Endothelial cell of umbilical vein (primary cell): ENCODE measurements at places on chromosomes 3 and 15. TPM values are rescaled to one million over a fixed set of nuclear protein-coding genes. Genes with fewer than 3 reads are reported as not detected.

- peak; percentile 51 for DNase-seq
Measured at GRCh38 chr15:80693682-80694610, 1.2 kb upstream of the ABHD17C start.

DNA sequence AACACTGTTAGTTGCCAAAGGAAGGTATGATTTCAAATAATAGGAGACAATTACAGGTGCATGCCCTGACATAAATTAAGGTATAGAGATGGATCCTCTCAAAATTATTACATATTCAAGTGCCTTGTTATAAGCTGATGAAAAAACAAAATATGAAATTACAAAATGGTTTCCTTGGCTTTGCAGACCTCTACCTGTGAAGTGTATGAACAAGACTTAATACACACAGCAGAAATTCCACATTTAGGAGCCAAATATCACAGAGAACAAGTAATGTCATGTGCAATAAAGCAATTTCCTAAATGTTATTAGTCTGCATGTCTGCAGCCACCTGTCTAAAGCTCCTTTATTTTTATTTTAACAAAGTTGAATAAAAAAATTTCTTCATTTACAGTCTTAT, 151.5 kb downstream of the ALCAM start:
- DNase-seq, result no peak

- DNase-seq, result no peak
Measured at GRCh38 chr15:77031376-77032050, 36.6 kb downstream of the PSTPIP1 start.

DNA sequence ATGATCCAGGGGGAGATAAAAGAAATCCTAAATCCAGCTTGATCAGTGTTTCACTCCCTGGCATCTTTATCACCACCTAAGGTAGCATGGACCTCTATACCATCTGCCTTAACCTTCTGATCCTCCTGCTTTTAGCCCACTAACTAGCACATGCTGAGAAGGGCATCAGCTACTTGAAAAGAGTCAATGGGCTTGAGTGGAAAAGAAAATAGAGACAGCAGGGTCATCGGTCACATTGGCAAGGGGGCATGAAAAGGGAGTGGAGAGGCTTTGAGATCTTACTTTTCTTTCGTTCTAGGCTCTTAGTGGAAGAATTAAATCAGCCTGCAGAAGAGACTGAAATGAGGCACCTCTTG, 239 bp upstream of the ZFYVE19 start:
- DNase-seq, result no peak

GRCh38 chr3:140388202-140388922, 289.5 kb upstream of the TRIM42 start:
- no peak for DNase-seq

GRCh38 chr3:25133588-25133987, 294.5 kb upstream of the RARB start:
- no peak for DNase-seq

DNA sequence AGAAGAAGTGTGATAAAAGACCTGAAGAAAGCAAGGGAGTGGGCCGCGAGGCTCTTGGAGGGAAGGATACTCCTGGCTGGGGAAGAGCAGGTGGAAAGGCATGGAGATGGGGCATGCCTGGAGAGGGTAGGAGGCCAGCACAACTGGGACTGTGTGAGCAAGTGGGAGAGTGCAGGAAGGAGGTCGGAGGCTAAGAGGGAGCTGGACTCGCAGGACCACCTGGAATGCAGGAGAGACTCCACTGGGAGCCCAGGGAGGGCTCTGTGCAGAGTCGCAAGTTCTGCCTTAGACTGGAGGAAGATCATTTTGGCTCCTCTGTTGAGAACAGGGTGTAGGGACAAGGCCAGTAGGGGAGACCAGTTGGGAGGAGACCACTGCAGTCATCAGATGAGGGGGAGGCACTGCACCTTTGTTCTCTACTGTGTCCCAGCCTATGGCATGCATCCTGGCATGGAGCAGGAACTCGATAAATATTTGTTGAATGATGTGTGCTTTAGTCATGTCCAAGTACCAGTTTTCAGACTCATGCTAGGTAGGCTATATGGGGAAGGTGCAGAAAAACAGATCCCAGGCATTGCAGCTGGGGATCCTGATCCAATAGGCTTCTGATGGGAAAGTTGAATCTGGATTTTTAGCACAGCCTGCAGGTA, 13.7 kb downstream of the FAM107A start:
- no peak for DNase-seq

DNA sequence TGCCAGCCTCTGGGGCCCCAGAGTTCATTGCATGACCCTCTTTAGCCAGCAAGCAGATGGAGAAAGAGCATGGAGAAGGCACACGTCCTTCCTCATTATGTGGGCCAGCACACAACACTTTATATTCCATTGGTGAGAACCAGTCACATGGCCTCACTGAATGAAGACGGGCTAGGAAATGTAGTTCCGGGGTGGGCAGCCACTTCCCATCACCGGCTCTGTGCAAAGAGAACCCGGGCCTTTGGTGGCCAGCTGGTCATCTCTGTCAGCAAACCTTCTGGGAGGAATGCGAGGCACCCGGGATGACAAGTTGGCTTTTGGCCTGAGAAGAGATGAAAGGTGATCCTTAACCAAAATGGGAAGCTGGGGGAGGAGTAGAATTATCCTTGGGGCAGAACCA, 90.2 kb upstream of the VGLL4 start:
- no peak for DNase-seq

DNA sequence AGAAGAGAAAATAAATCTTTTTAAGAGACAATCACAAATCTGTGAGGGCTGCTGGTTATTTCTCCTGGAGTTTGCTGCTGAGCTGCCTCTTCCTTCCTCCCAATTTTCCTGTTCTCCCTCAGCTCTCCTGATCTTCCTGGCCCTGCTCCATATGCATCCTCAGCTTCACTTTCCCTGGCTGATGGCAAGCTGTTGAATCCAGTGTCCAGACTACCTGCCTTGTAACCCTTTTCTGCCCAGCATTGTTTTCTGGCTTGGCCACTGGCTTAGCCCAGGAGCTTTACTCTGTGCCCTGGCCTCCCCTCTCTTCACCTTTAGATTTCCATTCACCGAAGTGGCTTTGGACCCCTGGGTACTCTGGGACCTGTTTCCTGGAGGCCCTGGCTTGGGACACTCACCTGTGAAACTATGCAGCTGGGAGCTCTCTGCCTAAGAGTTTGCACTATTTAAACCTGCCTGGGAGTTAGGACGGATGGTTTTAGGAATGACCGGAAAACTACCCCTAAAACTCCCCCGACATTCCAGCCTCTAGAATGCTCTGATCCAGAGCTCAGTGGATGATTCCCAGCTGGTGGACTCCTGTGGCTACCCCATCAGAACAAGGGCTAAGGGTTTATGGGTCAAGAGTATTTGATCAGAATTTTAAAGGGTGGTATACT, 90.0 kb downstream of the RBPMS2 start:
- DNase-seq, result no peak

GRCh38 chr3:117761703-117762620, 1052.4 kb downstream of the TUSC7 start:
- no peak for DNase-seq

The BCL2A1 gene
- not detected in 2 replicates for total RNA-seq

The SMC4 gene
- 126 and 153 TPM in 2 replicates for total RNA-seq

The CKMT1B gene
- total RNA-seq, result not detected in 2 replicates

The SEMA3B gene
- 0.97 and 1.5 TPM in 2 replicates for total RNA-seq

The RBP2 gene
- total RNA-seq, result not detected in 2 replicates

The DPPA2 gene
- total RNA-seq, result not detected in 2 replicates

The SPATA12 gene
- 0.14 TPM in 1 of 2 replicates, not detected in the other for total RNA-seq

The STRIT1 gene
- not detected in 2 replicates for total RNA-seq
